ENCODE measurements at places on chromosomes 11 and 22. TPM values are rescaled to one million over a fixed set of nuclear protein-coding genes. Genes with fewer than 3 reads are reported as not detected.

DNA sequence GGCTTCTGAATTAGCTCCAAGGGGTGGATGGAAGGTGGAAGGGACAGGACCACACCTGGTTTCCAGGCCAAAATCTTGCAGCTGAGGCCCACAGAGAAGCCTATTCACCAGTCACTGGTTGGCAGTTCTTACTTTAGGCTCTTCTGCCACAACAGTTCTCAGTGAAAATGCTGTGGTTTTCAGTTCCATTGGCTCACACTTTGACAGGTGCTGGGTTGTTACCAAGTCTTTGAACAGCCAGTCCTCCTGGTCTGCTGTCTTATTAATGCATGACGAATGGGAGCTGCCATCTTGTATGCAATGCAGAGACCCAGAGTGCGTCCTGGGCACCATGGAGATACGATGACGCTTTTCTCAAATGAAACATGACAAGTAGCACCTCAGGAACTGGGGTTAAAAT lies 232.0 kb upstream of the ZBED5 start:
- DNase-seq = no peak

- DNase-seq = peak; percentile 76
Observed at GRCh38 chr11:117145393-117145761, 1.3 kb downstream of the PAFAH1B2 start.

- DNase-seq = no peak
Observed at GRCh38 chr22:44968736-44969135, 41.1 kb downstream of the PHF21B start.

DNA sequence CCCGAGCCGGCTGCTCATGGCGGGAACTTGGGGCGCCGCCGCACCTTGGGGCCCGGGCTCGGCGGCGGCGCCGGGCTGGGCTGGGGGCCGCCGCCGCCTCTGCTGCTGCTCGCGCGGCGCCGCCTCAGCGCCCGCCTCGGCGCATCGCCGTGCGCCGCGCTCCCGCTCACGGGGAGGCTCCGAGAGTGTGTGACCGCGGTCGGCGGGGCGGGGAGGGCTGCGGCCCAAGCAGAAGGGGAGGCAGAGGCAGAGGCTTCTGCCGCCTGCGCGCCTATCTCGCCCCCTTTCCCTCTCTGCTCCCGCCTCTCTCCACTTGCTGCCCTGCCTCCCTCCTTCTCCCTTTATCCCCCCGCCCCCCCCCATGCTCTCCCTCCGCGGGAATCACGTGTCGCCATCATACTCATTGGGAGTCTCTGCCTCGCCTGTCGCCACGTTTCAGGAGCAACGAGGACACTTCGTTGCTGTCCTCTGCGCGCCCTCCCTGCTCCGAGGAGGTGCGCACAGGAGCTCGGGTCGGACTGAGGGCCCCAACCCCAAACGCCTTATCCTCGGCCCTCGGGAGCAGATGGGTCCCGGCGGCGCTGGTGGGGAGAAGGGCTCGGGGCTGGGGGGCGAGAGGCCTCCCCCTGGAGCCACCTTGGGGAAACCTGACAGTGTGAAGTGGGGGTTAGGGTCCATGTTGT lies at the start of gene GUCY1A2:
Gene GUCY1A2, minus strand, starts transcription at position 258 of the 683 bp plus-strand sequence. CDS start 421 bp downstream, outside the sequence.
- peak; percentile 19 for DNase-seq

DNA sequence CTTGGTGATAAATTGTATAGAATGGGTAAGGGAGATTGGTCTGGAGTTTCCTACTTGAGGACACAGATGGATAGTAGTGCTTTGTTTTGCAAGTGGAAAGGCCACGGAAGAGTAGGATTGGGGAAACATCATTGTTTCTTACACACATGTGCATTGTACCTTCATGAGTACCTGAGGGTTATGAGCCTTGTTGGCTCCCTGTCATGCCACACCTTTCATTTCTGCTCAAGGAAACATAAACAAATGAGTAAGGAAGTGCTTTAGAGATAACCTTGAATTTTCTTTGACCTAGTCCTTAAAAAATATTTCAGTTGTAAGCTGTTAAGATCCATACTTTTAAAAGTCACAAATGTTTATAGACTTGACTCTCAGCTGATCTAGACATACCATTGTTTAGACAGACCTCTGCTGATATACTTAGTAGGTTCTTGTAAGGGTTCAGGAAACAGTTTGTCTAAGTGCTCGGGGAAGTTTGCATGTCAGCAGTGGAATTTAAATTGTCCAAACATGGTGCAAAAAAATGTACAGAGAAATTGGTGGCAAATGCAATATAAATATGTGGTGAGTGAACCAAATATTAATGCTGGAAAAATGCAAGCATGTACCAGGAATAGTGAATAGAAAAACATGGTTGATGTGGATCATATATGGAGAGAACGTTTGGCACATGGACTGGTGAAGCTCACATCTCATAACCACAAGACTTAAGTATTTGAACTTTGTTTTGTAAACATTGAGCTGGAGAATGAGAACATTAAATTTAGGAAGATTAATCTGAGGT lies 40.9 kb downstream of the GAS2 start:
- no peak for DNase-seq

DNA sequence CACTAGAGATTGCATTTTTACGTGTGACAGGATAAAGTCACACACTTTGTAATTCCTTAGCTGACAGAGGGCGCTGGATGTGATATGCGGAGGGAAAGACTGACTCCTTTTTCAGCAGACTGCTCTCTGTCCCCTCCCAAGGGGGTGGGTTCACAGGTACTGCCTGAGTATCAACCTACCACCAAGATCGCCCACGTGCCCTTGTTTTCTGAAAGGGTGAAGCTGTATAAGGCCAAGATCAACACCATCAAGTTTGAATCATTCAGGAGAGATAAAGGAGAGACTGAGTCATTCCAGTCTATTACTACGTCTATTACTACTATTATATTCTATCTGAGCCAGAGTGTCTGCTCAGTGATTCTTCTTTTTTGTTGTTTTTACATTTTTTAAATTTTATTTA lies 30.7 kb downstream of the BUD13 start:
- peak; percentile 51 for DNase-seq

GRCh38 chr11:1199751-1200610 lies 22.9 kb upstream of the MUC5B start:
- DNase-seq = no peak

Gene TPBGL
- total RNA-seq = 0.17 TPM

DNA sequence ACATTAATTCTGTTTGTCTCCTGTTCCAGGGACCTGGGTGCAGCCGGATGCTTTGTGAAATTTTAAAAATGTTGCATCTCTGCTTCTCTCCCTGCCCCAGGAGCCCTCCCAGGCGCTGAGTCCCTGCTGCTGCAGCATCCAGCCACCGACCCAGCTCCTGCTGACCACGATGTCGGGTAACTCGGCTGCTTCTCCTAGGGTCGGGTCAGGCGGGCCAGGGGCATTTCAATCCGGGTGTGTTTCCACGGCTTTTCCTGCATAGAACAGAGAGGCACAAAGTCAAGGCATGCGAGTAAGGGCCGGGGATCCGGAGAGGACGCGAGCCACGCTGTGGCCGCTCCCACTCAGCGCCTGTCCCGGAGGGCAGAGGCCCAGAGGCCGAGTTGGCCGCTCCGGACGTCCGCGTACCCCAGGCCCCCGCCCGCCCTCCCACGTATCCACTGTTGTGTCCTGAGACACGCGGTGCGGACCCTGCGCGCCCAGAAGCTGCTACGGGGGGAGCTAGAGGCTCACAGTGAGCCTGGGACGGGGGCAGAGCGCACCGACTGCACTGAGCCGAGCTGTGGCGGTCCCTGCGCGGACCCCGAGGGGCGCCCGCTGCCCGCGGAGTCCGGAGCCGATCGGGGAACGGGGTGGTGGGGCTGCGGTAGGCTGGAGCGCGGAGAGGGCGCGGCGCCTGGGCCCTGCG lies at the start of gene POU2AF3:
Gene POU2AF3, plus strand, starts transcription at position 134 of the 688 bp plus-strand sequence. Its CDS starts 36 bp downstream, at position 170.
- peak; percentile 3 for DNase-seq

- DNase-seq = peak; percentile 79
Observed at GRCh38 chr22:29635734-29636357, 32.4 kb downstream of the NF2 start.

Gene SLC22A25
- total RNA-seq = not detected

DNA sequence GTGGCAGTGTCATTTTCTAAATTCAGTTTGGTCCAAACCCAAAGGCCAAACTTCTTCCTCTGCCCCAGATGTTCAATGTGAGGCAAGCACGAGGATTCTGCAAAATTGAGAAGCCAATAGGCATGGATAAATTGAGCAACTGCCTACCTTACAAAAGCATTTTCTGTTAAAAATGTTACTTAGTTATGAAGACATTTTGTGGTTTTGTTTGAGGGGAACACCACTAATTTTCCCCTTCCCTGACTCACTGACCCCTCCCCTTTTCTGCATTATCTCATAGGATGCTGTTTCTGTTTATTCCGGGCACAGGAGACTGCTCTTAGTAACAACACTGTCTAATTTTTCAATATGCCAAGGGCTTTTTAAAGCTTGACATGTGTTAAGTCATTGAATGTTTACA lies 462.8 kb downstream of the INSC start:
- DNase-seq = no peak

Gene TMPRSS5
- total RNA-seq = 0.14 TPM

DNA sequence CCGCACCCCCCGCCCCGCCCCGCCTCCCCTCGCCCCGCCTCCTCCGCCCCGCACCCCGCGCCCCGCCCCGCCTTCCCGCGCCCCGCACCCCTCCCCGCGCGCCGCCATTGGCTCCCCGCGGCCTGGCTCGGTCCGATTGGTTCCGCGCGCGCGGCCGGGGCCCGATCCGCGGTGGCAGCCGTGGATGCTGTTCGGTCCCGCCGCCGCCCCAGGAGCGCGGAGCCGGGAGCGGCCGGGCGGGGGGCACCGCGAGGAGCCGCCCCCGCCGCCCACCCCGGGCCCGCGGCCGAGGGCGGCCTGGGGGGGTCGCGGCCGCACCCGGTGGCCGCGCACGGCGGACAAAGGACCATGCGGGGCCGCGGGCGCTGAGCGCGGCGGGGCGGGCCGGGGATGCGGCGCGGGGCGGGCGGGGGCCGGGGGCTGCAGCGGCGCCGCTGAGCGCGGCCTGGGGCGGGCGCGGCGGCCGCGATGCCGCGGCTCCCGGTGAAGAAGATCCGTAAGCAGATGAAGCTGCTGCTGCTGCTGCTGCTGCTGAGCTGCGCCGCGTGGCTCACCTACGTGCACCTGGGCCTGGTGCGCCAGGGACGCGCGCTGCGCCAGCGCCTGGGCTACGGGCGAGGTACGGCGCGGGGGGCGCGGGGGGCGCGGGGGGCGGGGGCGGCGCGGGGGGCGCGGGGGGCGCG lies at the start of gene B4GALNT4:
Gene B4GALNT4, plus strand, starts transcription at position 164 of the 683 bp plus-strand sequence. Its CDS starts 305 bp downstream, at position 469.
- peak; percentile 15 for DNase-seq

Gene OR52E8
- not detected for total RNA-seq
